ENCODE measurements at places on chromosomes 4 and X.

GRCh38 chrX:154472685-154473632 is 6.1 kb downstream of the LAGE3 start:
- no peak for DNase-seq

GRCh38 chrX:44343412-44344141 is at the start of gene EFHC2:
Gene EFHC2, minus strand, starts transcription at chrX:44343672. Its CDS starts 84 bp downstream, at chrX:44343588.
- no peak for DNase-seq

DNA sequence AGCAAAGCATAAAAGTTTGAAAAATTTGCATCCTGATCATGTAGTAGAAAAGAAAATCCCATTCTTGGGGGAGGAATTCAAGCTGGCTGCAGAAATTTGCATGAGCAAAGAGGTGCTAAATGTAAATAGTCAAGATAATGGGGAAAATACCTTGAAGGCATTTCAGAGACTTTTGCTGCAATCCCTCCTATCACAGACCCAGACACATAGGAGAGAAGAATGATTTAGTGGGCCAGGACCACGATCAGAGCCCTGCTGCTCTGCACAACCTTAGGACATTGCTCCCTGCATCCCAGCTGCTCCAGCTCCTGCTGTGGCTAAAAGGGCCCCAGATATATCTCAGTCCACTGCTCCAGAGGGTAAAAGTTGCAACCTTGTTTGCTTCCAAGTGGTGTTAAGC is 1439.7 kb upstream of the AGA start:
- no peak for DNase-seq

- no peak for DNase-seq
These were observed 16.3 kb upstream of the KCNIP4 start for GRCh38 chr4:21964762-21965319.

DNA sequence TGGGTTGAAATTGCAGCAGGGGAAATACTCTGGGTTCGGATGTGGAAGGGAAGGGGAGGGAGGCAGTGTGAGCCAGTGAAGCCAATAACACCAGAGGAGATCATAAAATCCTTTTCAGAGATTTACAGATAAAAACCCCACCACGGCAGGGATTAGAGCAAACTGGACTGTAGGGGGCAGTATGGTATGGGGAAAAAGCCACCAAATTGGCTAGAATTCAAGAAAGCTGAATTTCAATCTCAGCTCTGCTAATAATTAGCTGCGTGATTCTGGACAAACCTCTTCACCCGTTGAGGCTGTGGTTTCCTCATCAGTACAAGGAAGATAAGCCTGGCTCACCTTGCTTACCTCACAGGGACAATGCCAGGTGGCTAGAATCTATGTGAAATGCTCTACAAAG is 108.1 kb downstream of the ATG4A start:
- DNase-seq: peak; percentile 8

GRCh38 chr4:163251204-163251603 is 81.2 kb downstream of the NPY1R start:
- DNase-seq: peak; percentile 26

- peak; percentile 97 for DNase-seq
These were observed at the start of gene UPF3B for GRCh38 chrX:119852382-119853353. Gene UPF3B, minus strand, starts transcription at chrX:119852963. Its CDS starts 35 bp downstream, at chrX:119852928.

- peak; percentile 5 for DNase-seq
These were observed 763 bp downstream of the CASK start for GRCh38 chrX:41922431-41923151.

GRCh38 chr4:83019794-83020494 is 9.3 kb upstream of the LIN54 start:
- no peak for DNase-seq

GRCh38 chrX:154734061-154734781 is 16.7 kb downstream of the GAB3 start:
- DNase-seq: no peak

DNA sequence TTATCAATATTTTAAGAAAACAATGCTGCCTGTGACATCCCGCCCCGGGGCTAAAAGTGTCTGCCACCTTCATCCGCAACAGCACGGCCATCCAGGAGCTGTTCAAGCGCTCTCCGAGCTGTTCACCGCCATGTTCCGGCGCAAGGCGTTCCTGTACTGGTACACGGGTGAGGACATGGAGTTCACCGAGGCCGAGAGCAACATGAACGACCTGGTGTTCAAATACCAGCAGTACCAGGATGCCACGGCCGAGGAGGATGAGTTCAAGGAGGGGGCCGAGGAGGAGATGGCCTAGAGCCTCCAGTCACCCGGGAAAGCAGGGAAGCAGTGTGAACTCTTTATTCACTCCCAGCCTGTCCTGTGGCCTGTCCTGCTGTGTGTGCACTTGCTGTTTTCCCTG is 12.1 kb upstream of the KLHL13 start:
- DNase-seq: no peak

- no peak for DNase-seq
These were observed 680.7 kb upstream of the GRID2 start for GRCh38 chr4:91622925-91623602.

- DNase-seq: no peak
These were observed 206.2 kb upstream of the TLL1 start for GRCh38 chr4:165666836-165667235.

DNA sequence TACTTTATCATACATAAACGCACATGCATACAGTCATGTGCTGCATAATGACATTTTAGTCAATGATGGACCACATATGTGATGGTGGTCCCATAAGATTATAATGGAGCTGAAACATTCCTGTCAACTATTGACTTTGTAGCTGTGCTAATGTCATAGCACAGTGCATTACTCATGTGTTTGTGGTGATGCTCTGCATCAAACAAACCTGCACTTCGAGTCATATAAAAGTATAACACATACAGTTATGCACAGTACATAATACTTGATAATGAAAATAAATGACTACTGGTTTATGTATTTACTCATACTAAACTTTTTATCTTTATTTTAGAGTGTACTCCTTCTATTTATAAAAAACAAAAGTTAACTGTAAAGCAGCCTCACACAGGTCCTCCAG is 60.5 kb upstream of the MCUB start:
- no peak for DNase-seq

- no peak for DNase-seq
These were observed 137.8 kb upstream of the CPEB2 start for GRCh38 chr4:14864365-14865030.

DNA sequence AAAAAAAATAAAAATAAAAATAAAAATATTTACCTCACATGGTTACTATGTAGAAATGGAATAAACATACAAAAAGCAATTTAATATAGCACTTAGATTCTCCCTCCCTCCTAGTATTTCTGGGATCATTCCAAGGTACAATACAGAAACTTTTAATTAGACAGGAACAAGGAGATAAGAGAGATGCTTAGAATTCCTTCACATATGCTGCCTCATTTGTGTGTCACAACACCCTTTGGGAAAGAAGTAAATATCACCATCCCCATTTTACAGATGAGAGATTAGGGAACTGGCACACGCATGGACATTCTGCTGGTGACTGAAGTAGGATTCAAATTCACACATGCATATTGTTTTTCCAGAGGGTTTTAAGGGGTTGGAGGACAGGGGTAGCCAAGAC is 164.2 kb downstream of the APBB2 start:
- DNase-seq: no peak

DNA sequence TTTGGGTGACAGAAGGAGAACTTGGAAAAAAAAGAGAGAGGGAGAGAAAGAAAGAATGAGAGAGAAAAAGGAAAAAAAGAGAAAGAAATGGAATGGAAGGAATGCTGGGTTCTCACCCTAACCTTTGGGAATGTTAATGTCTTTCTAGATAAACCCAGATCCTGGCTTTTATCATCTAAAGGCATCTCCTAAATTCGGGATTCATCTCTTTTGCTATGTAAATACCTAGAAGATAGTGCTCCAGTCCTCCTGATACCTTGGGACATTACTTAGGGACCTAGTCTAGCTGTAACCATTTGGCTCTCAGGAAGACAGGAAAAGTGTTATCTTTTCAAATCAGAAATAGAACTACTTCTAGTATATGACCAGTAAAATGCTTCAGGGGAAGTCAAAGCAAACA is 15.8 kb upstream of the SPCS3 start:
- no peak for DNase-seq

- no peak for DNase-seq
These were observed 126.3 kb downstream of the PRSS12 start for GRCh38 chr4:118226311-118227010.
